ENCODE measurements at places on chromosomes 7 and 10.
A peak's percentile ranks its signal among the peaks of the same experiment; 100 is the strongest.

DNA sequence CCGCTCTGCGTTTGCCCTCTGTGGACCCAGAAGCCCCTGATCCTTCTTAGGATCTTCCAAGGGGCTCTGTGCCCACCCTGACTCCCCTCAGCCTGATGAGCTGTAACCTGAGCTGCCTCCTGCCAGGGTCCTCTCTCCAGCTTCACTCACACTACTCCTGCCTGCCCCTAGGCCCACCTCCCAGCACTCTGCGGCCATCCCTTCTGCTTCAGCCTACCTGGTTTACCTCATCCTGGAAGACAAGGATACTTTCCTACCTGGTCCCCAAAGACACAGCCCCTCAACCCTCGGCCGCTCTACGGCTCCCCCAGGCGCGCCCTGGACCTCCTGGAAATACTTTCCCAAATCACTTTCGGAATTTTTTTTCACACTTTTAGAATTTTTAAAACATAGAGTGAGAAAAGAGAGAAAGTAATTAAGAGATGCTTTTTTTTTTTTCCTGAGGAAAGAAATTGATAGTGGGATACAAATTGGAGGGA, 6.4 kb upstream of the ZNF862 start:
- DNase-seq, result no peak

DNA sequence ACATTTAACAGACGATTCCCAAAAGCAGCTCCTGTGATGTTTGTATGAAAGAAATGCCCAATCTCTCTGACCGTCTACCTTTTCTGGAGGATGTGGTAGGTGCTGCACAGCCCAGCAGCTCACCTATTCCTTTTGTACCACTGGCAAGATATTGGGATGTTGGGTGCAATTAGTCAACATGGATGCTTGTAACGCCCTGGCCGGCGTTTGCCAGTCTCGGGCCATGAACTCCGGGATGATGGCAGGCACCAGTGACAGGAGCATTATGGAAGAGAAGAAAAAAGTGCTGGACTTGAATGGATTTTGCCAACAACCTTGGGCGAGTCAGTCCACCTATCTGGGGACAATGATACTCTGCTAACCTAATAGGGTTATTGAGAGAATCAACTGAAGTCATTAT, 69.0 kb upstream of the ZNF438 start:
- no peak for DNase-seq

DNA sequence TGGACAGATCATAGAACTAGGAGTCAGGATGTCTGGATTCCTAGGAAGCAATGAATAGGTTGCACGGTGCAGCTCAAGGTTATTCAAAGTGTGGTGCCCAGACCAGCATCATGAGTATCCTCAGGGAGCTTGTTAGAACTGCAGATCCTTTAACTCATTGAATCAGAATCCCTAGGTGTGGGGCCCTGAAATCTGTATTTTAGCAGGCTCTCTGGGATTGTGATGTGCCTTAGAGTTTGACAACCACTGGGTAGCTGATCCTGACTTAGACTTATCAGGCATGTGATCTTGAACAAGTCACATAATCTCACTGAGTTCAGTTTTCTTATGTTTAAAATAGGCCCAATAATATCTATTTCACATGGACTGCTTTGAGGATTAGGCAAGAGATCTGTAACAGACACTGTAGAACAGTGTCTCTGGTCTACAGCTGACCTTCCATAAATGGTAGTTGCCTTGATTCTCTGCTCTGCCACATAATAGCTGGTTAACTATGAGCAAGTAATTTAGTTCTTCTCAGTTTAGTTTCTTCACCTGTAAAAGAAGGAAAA, 46.4 kb upstream of the ATRNL1 start:
- no peak for DNase-seq

- peak; percentile 66 for DNase-seq
Measured at GRCh38 chr7:44678471-44679179, 70.0 kb upstream of the ZMIZ2 start.

- DNase-seq, result no peak
Measured at GRCh38 chr10:78045237-78045636, 11.6 kb downstream of the RPS24 start.

DNA sequence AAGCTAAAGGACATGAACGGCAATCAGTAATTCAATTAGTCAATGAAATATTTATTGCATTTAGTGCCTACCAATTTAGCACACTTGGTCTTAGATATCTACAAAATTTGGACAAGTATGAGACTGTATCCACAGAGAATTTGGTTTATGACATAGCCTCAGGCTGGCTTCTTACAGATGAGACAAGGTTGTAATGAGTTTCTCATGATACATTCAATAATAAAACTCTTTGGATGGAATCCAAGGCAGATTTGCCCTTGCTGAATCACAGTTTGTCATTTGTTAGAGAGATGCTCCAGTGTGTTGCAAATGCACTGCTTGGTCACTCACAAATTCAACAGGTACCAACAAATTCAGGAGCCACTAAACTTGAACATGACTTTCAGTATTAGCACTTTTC, 162.5 kb downstream of the GPR37 start:
- DNase-seq, result no peak

GRCh38 chr10:4266416-4267085, 481.5 kb upstream of the KLF6 start:
- DNase-seq, result no peak

- DNase-seq, result no peak
Measured at GRCh38 chr10:121681997-121682687, 83.9 kb upstream of the FGFR2 start.

- DNase-seq, result no peak
Measured at GRCh38 chr10:44995581-44995913, 5.2 kb upstream of the ZNF22 start.

DNA sequence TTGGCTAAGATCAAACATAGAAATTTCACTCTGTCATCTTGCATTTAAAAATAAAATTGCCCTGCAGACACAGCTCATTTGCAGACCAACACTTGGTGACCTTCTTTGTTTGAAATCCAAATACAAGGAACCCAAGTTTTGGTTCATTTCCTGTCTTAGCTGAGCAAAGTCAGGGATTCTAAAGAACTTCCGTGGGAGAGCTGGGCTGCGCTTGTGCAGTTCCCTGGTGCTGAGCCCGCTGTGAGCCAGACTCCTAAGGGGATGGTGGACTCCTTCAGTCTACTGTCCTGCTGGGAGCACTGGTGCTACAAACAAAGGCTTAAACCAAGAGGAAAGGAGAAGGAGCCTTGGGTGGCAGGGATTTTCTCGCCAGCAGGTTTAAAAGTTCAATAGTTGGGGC, 60.0 kb downstream of the MYOF start:
- DNase-seq, result no peak

GRCh38 chr7:16776053-16776452, 22.5 kb downstream of the TSPAN13 start:
- no peak for DNase-seq

DNA sequence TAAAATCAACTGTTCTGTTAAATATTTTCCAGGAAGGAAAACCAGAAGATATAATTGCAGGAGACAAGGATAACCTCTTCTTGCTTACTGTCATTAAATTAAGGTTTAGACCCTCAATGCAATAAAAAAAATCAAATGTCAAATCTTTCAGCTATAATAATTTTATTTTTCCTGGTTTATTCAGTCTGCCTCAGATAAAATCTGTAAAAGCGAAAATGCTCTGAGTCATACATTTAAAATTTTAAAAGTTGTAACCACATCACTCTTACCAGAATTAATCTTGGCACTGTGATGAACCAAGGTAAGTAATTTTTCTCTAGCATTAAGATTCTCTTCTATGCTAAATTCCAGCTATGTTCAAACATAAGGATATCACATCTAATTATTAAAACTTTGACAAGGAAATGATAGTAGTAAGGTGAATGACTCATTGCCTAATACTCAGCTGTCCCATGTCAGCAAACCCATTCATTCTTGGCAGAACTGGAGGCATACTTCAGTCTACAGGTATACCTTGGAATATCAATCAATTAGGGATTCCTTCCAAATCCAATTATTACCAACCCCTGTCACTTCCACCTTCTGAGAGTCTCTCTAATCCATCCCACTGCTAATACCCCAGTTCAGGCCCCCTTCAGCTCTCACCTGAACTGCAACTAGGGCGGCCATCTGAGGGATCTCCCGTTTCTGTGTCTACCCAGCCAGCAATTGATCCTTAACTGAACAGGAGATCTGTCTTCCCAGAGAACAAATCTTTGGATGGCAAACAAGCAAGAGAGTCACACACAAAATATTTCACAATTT, 434.1 kb downstream of the GRM8 start:
- no peak for DNase-seq

DNA sequence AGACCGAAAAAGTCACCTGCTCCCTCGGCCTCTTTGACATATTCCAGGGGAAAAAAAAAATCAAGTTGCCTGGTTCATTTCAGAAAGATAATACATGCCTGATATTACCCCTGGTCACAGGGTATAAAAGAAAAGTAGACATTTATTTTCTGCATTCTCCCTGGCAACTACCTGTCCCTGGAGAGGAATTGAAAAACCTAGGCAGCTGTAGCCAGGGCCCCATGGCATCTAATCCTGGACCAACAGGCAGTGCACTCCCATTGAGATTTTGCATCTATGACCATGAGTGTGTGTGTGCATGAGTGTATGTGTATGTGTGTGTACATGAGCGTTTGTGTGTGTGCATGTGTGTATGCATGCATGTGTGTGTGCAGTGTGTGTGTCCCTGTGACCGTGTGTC, 338.2 kb upstream of the PFKP start:
- no peak for DNase-seq

DNA sequence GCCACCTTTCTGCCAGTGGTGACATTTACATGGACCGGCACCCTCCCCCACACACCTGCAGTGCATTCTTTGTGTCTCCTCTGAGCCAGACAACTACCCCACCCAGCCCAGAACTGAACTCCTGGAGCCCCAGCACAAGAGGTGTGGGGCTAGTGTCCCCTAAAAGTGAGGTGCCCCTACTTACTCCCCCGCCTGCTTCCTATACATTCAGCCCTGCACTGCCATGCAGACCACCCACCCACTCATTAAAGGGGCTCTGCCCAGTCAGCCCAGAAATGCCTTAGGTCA, 1.9 kb downstream of the SAP25 start:
- DNase-seq, result no peak

- DNase-seq, result no peak
Measured at GRCh38 chr10:33893506-33893905, 559.0 kb upstream of the NRP1 start.

GRCh38 chr7:93923296-93923695, 1.8 kb downstream of the GNG11 start:
- no peak for DNase-seq

GRCh38 chr7:30090111-30090510, 44.7 kb upstream of the MTURN start:
- DNase-seq, result no peak

GRCh38 chr7:125908711-125909110, 979.1 kb upstream of the POT1 start:
- no peak for DNase-seq

DNA sequence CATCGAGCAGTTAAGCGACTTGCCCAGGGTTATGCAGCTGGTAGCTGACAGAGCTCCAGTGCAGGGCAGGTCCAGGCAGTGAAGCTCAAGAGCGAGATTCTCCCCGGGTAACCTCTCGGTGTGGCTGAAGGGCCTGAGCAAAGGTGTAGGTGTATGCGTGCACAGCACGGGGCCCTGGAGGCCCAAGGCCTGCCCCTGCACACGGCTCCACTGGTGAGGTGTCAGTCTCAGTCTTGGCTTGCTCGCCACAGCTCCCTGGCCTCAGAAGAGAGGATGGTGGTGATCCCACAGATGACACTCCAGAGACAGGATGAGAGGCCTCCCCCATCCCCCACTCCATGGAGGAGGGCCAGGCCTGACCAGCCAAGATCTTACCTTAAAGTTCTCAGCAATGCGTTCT, 12.0 kb downstream of the AKR1B1 start:
- DNase-seq, result no peak

GRCh38 chr7:94605031-94605430, 50.9 kb downstream of the SGCE start:
- no peak for DNase-seq

- DNase-seq, result no peak
Measured at GRCh38 chr7:22325671-22326070, 31.3 kb downstream of the RAPGEF5 start.

DNA sequence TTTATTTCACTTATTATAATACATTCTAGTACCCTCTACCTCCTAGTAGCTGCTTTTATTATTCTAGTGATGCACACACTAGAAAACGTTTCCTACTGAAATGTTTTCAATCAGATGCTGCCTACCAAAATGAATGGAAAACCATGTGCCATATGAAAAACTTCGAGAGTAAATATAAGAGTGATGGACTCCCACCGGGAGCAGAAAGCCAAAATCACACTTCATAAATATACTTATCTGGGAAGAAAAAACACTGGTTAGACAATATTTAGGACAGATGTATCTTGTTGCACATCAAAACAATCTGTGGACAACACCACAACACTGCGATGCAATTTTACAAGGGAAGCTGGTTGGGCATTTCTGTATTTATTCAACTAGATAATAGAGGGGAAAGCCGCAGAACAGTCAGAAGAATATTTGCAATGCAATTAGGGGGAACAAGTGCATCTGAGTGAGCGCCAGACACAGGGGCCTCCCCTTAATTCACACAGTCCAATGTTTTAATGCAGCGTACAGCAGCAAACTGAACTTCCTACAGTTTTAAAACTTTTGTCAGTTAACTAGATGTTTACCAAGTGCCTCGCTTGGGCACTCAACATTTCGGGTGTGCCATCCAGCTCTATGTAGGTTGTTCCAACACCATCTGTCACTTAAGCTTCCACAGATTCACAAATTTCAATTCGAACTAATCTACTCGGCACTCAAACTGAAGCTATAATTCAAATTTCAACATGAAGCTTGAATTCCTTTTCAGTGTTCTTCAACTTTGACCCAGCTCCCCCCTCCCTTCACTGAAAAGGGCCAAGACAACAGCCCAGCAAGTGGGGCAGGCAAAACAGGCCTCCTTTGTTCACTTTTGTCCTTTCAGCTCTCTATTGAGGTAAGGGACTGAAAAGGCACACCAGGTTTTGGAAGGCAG, 7.4 kb downstream of the NRCAM start:
- no peak for DNase-seq

DNA sequence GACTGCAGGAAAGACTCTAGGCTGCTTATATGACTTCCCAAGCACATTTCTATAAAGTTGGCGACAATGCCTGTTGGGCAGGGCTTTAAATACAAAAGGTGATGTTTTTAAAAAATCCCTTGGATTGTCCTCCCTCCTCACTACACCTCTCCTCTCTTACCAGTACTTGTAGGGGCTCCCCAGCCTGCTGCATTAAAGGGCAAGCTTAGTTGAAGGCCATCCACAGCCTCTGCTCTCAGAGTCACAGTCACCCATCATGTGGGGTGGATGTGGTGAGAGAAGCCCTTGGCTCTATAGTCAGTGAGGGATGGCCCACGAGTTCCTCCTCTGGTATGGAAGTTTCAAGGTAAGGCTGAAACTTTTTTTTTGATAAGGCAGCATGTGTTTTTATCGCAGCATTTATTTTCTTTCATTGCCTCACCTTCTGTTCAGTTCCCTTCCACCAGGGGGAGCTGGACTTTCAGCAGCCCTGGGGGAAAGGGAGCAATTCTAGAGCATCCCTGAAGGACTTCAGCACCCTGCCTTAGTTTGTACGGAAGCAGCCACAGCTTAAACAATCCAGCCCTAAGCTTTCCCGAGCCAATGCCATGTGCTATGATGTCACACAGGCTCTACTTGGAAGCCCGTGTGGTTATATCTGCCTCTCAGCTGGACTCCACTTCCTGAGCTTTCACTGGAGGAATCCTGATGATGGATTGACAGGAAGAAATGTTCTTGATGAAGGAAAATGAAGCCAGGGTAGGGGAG, 131.9 kb downstream of the CALCR start:
- DNase-seq, result no peak

- DNase-seq, result no peak
Measured at GRCh38 chr7:20797462-20798080, 10.9 kb upstream of the SP8 start.

All from BJ (cell line).